GOT3 (cell line): ENCODE measurements at places on chromosomes 2 and 18.

- no peak for DNase-seq
Measured at GRCh38 chr2:112199188-112199587, 55.7 kb downstream of the ZC3H8 start.

- DNase-seq, result no peak
Measured at GRCh38 chr2:210477496-210477895, 937 bp upstream of the LANCL1 start.

- DNase-seq, result no peak
Measured at GRCh38 chr2:231601356-231602229, 8.9 kb downstream of the TEX44 start.

DNA sequence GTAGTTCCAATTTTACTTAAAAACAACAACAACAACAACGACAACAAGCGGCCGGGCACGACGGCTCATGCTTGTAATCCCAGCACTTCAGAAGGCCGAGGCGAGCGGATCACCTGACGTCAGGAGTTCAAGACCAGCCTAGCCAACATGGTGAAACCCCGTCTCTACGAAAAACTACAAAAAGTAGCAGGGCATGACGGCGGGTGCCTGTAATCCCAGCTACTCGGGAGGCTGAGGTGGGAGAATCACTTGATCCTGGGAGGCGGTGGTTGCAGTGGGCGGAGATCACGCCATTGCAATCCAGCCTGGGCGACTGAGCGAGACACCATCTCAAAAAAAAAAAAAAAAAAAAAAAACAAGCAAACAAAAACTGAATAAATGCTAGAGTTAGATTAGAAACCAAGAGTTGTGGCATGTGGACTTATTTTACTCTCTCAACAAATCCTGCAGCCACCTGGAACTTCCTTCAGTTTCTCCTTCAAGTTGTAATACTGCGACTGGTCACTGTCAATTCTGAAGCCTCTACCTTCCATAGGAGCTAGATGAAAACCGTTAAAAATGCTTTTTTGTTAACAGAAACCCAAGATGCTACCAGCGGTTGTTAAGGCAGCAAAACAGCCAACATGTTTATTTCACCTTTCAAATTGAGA lies 1.3 kb downstream of the ATP5F1A start:
- DNase-seq, result no peak

GRCh38 chr2:19158211-19158610 lies 200.2 kb downstream of the OSR1 start:
- DNase-seq, result no peak
